ENCODE measurements at places on chromosomes 3 and 15.

- no peak for DNase-seq
Measured at GRCh38 chr3:66499881-66500575, 794 bp downstream of the LRIG1 start.

DNA sequence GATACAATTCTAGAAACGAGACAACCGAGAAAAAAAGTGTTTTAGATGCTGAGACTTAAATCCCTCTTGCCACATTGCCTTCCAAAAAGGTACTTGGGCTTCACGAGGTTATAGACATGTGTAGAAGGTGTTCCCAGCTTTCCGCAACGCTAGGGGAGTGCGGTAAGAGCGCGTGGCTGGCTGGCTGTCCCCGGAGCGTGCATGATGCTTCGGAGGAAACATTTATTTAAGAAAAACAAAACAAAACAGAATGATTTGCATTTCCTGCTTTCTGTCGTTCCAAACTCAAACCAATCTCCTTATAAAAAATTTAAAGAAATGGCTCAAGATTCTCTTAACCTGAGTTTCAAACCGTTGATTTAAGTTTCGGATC is 841 bp downstream of the SLC6A20 start:
- DNase-seq: no peak

DNA sequence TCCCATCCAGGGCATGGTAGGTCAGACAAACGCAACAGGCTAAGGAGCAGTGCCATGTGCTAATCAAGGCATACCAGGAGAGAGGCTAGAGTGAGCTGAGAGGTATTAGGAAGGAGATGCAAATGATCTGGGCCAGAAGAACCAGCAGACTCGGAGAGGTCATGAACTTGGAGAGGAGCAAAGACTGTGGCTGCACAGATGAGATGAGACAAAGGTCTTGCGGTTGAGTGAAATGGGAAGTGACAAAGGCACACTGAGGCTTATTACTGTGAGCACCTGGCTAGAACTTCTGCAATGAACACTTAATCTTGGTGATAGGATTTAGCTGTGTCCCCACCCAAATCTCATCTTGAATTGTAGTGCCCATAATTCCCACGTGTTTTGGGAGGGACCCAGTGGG is 380.2 kb downstream of the ULK4 start:
- no peak for DNase-seq

DNA sequence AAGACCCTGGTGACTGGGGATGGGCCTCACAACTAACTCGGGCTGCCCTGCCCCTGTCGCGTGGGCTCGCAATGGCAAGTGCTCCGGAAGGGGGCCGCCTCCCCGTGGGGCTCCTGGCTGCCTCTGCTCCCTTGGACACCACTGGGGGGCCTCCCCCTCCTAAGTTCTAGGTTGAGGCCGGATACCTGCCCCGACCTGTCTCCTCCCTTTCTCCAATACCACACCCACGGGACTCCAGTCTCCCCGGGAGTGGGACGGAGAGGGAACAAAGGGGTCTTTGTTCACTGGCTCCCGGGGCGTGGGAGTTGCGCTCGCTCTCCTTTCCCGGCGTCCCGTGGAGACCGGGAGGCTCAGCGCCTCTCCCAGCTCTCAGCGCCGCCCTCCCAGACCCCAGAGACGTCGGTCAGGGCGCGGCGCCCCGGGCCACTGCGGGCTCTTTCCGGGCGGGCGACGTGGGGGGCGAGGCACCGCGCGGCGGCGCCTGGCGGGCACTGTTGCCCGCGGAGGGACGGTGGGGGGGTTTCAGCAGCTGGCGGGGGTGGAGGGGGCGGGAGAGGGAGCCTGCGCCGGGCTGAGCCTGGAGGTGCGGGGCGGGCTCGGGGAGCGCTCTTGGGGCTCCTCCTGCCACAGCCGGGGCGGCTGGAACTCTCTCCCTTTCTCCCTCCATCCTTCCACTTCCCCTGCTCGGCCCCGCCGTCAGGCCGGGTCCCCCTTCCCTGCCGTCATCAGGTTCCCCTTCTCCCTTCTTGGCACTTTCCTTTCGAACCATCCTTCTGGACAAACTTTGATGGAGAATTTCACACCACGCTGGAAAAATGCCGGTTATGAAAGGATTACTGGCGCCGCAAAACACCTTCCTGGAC is at the start of gene KCNH8:
TSS of gene KCNH8 (plus strand) at position 606 of the 863 bp plus-strand sequence. CDS start at position 816, 210 bp downstream.
- no peak for DNase-seq

- DNase-seq: no peak
Measured at GRCh38 chr15:39180030-39180429, 400.8 kb upstream of the THBS1 start.

DNA sequence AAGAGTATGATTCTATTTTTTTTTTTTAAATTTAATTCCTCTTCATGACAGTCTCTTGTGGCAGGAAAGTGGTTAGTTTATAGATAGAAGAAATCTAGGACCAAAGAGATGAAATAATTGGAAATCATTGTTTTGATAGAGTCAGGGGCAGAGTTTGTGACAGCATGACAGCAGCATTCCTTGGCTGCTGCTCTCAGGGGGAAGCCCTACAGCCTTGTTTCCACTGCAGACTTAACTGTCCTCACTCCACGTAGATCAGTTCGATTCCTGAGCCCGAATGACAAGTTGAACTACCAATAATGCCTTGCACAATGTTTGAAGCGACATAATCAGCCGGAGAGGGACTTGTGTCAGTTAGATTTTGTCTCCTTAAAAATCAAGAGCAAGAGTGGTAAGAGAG is 189.0 kb upstream of the ICE2 start:
- DNase-seq: no peak

DNA sequence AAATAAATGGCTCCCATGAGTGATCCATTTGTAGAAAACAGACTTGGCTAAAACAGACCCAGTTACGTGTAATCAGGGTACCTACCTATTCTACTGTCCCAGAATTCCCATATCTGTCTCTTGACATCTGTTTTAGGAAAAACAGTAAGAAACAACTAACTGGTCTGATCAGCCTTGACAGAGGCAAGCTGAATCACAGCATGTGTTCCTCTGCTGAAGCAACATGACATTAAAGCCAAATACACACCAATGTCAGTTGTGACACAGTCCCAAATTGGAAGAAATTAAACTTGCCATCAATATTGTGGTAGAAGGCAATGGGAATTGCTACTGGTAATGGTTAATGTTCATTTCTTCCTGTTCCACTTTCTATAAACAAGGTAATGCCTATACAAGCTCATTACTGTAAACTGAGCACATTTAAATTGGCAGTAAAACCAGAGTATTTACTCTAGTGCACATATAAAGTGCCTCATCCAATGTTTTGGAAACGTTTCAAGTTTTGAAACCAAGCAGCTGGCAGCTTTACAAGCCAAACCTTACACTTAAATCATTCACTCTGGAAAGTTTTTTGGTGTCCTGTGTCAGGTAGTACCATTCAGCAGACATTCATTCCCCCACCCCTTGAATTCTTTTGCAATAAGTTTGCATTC is 27.0 kb downstream of the ALDH1A2 start:
- DNase-seq: no peak

DNA sequence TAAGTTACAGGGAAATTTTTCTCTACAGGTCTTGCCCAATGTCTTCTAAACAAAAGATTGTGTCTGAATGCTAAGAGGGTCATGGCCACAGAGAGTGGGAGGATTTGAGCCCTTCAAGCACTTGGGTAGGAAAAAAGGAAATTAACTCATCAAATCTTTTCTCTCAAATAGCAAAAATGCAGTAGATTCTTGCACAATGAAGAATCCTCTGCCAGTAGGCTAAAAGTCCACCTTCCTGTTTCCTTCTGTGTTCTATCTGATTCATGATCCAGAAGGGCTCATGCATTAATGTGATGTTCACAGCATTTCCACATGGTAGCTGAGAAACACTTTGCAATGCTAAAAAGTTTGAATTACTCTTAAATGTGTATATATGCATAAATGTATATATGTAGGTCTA is 177.1 kb downstream of the CD47 start:
- no peak for DNase-seq

- DNase-seq: peak; percentile 47
Measured at GRCh38 chr3:13420831-13421765, 976 bp upstream of the NUP210 start.

DNA sequence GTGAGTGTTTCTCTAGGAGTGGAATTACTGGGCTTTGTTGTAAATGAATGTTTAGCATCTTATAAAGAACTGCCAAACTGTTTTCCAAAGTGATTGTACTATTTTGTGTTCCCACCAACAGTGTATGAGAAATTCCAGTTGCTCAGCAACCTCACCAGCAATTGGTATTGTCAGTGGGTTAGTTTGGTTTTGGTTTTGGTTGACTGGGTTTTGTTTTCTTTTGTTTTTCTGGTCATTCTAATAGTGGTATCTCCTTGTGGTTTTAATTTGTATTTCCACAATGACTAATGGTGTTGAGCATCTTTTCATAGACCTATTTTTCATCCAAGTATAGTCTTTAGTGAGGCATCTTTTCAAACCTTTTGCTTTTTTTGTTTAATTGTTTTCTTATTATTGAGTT is 27.1 kb downstream of the FILIP1L start:
- DNase-seq: no peak

GRCh38 chr3:146067048-146067447 is 93.9 kb downstream of the PLOD2 start:
- DNase-seq: no peak

GRCh38 chr15:46344115-46344724 is 709.4 kb downstream of the SQOR start:
- no peak for DNase-seq

GRCh38 chr3:62602129-62602770 is 228.9 kb upstream of the FEZF2 start:
- no peak for DNase-seq

GRCh38 chr3:43559961-43560360 is 61.9 kb downstream of the ANO10 start:
- DNase-seq: no peak

DNA sequence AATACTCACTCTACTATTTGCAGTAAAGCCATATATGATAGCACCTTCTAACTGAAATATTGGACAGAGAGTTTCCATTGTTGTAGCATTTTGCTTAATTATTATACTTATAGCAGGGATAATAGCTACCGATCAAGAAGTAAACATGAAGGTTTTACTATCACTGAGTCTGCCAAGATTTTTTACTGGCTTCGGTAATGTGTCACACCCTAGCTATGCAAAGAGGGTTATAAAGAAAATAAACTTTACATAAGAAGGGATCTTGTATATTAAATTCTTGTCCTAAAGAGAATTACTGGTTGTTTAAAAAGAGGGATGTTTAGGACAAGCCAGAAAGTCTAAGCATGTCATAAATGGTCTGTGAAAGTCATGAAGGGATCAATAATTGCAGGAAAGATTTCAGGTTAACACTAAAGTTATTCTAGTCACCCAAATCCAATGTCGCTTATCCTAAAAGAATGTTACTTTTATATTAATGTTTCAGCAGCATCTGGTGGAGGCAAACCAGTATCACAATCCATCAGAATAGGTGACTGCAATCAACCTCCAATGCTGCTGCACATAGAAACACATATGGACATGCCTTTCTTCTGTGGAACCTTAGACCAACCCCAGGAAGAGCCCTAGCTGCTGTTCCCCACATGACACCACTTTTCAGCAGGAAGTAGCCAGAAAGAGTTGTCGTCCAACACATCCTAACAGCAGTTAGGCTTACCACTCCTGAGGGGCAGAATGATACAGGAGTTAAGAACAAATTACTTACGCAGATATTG is 62.7 kb upstream of the GK5 start:
- DNase-seq: no peak

GRCh38 chr3:58539626-58540025 is 2.6 kb upstream of the ACOX2 start:
- DNase-seq: no peak

DNA sequence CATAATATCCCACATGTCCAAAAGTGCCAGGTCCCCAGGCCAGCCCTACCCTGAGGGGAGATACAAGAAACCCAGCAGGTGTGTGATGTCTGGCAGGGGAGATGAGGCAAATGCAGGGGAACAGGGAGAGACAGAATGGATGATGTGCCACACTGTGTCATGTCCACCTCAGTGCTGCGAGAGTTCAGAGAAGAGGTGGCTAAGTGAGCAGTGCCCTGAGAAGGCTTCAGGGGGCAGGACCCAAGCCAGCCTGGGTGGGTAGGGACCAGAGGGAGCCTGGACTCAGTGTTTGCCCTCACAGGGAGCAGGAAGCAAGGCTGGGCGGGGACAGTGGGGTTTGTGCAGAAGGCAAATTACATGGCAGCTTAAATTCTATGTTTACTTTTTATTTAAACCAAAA is 61.2 kb downstream of the KLHL6 start:
- DNase-seq: no peak

- DNase-seq: no peak
Measured at GRCh38 chr3:156010829-156011228, 109.5 kb upstream of the KCNAB1 start.

All from stimulated activated CD4-positive, alpha-beta T cell treated with anti-CD3 and anti-CD28 coated beads, Interleukin-1b, Interleukin-23, amount 100 ng/mL, for 1 hour (primary cell).